ENCODE measurements at places on chromosomes 5 and 9.
A peak's percentile ranks its signal among the peaks of the same experiment; 100 is the strongest.

DNA sequence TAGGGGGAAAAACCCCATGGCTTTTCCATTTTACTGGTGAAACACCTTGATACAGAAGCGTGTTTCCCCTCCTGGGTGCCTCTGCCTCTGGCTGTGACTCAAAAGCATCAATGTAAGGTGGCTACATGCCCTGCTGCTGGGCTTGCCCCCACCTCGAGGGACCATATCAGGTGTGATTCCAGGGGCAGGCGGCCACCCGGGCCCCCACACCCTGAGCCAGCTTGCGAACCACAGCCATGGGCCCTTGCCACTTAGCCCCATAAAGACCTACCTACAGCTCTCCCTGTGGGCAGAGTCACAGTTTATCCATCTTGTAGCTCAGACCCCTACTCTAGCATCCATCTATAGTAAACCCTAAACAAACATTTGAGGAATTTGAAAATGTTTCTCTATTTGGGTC lies 10.8 kb downstream of the SHC3 start:
- no peak for DNase-seq

DNA sequence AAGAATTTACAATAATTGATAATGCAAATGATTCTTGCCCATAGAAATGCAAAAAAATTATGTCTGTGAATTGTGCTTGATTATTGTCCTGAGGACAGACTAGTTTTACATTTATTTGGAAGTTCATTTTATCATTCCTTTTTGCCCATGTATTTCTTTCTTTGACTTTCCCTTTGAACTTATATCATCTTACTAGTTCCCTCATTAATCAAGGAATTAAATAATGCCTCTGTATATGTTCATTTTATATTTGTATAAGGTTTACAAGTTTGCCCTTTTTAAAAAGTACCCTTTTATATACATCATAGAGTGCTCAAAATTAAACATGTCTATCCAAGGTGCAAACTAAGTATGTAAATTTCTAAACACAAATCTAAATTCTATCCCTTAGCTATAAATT lies 501.6 kb downstream of the NTRK2 start:
- no peak for DNase-seq

- no peak for DNase-seq
Measured at GRCh38 chr9:115340314-115340713, 222.4 kb upstream of the TNC start.

DNA sequence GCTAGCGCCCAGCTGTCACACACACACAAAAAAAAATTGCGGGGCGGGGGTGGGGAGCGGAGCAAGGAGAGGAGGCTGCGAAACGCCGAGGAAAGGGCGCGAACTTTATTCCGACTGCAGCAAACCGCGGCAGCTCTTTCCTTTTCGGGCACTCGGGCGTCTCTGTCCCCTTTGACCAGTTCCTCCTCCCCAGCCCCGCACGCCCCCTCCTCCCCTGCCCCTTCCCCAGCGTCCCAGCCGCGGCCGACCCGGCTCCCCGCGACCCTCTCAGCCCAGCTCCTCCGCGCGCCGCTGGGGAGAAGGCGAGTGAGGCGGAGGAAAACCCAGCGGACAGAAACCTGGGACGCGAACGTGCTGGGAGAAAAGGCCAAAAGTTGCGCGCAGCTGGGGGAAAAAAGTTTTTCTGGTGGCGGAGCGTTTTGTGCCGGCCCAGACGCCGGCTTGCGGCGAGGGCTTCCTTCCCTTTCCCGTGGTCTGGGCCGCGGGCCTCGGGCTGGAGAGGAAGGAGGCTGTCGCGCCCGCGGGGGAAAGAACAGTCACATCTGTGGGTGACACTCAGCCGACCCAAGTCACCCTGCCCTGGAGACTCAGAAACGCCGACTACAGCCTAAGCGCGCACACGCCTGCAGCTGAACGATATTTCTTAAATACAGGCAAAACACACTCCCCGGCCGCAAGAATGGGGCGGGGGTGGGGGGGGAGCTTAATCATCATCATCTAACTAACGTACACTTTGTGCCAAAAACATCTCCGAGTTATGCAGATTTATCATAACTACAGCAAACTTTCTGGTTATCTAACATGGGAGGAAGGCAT lies 1.1 kb upstream of the BNC2 start:
- peak; percentile 61 for DNase-seq

DNA sequence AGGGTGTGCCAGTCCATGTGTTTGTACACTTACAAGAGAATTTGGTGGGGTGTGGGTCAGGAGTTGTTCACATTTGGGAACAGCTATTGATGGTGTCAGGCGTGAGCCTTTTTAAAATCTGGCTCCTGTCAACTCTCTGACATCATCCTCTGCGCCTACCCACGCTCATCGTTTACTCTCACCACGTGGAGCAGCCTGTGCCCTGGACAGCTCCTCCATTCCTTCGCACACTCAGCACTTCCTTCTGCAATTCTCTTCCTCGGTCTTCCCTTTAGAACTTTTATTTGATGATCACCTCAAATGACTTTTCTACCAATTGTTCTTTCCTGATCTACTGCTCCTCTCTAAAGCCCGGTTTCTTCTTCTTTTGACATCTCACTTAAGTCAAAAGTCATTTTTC lies 42.1 kb upstream of the GNAQ start:
- DNase-seq = no peak

Measured in left cardiac atrium (tissue), 4 donors.